ENCODE measurements at places on chromosomes 5 and 9.
A peak's percentile ranks its signal among the peaks of the same experiment; 100 is the strongest.

GRCh38 chr5:81225463-81225862 is 7.7 kb upstream of the CKMT2 start:
- H3K27ac ChIP-seq = no peak overlapping the region
- no peaks in the 10 kb centered on the region for H3K27me3 ChIP-seq
- no peaks in the 10 kb centered on the region for H3K36me3 ChIP-seq

GRCh38 chr5:44807269-44807668 is 1.5 kb upstream of the MRPS30 start:
- no peak overlapping the region for H3K27ac ChIP-seq
- peaks cover 2% of the 10 kb centered on the region for H3K27me3 ChIP-seq
- H3K4me1 ChIP-seq = peaks cover 24% of the 10 kb centered on the region
- DNase-seq = no peak
- H3K4me3 ChIP-seq = no peak overlapping the region
- H3K36me3 ChIP-seq = peaks cover 16% of the 10 kb centered on the region

- no peaks in the 10 kb centered on the region for H3K27me3 ChIP-seq
- H3K36me3 ChIP-seq = no peaks in the 10 kb centered on the region
- H3K27ac ChIP-seq = no peak overlapping the region
- no peaks in the 10 kb centered on the region for H3K4me1 ChIP-seq
- no peak overlapping the region for H3K4me3 ChIP-seq
- no peak for DNase-seq
Measured at GRCh38 chr5:29897916-29898315, 1295.6 kb upstream of the CDH6 start.

DNA sequence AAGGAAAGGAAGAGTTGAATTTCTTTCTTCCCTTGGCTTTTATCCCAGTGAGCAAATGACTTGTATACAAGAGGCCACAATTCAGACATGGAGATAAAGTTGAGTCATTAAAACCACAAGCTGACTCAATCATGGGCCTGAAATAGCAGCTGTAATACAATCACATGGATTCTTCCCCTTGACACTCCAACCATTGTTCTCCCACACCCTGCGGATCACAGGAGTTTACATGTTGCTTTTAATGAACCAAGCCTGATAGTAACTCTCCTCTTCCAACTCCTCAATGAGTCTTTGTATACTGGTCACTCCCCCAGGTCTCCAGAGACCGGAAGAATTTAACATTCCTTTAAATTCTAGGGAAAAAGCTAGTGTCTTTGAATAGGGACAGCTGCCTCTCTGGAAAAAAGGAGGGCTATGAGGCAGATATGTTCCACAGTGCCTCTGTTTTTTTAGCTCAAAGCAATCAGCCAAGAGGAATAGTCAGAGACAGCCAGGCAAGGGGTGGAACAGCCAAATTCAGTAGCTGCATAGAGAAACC is 32.4 kb downstream of the PCDHGC5 start:
- H3K4me3 ChIP-seq = peak overlapping the region; percentile 64
- no peaks in the 10 kb centered on the region for H3K27me3 ChIP-seq
- H3K27ac ChIP-seq = peak overlapping the region; percentile 96
- H3K36me3 ChIP-seq = peaks cover 48% of the 10 kb centered on the region

DNA sequence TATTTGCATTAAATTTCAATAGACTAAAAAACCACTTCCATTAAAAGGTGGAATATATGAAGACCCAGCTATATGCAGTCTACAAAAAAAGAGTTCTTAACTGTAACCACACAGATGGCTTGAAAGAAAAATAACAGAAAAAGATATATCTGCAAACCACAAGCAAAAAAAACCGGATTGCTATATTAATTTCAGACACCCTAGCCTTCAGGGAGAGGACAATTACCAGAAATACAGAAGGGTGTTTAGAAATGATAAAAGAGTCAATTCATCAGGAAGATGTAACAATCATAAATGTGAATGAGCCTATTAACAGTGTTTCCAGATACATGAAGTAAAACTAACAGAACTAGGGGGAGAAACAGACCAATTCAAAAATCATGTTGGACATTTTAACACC is 56.9 kb upstream of the SMIM23 start:
- no peaks in the 10 kb centered on the region for H3K36me3 ChIP-seq
- H3K4me3 ChIP-seq = no peak overlapping the region
- peaks cover 5% of the 10 kb centered on the region for H3K27me3 ChIP-seq
- H3K27ac ChIP-seq = no peak overlapping the region
- no peak for DNase-seq
- H3K4me1 ChIP-seq = no peaks in the 10 kb centered on the region

GRCh38 chr9:128643519-128644300 is 12.9 kb downstream of the DYNC2I2 start:
- H3K4me3 ChIP-seq = no peak overlapping the region
- H3K36me3 ChIP-seq = no peaks in the 10 kb centered on the region
- H3K27ac ChIP-seq = no peak overlapping the region
- peaks cover 12% of the 10 kb centered on the region for H3K4me1 ChIP-seq
- no peaks in the 10 kb centered on the region for H3K27me3 ChIP-seq
- no peak for DNase-seq

GRCh38 chr9:75826314-75826713 is 64.2 kb upstream of the PCSK5 start:
- DNase-seq = no peak
- H3K27me3 ChIP-seq = no peaks in the 10 kb centered on the region
- H3K4me1 ChIP-seq = no peaks in the 10 kb centered on the region
- no peak overlapping the region for H3K27ac ChIP-seq
- H3K36me3 ChIP-seq = no peaks in the 10 kb centered on the region

DNA sequence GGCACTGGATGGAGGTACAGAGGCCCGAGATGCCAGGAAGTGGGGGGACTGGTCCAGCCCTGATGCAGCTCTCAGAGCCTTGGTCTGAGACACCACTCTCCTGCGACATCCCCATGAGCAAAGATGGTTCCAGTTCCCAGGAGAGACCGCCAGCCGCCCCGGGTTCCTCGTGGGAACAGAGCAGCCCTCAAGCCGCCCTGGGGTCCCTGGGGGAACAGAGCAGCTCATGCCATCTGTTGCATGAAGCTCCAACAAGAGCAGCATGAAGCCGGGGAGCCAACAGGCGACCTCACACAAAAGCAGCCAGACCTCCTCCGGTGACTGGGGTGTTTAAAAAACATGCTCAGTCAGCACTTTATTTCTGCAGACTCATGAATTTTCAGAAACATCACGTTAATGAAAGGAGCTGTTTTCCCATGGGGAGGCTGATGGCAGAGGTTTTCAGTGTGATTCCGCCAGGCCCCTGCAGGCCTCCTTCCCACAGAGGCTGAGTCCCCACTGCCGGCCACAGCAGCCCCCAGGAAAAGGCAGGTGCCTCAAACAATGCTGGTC is 6.2 kb downstream of the SLC6A18 start:
- H3K36me3 ChIP-seq = peaks cover 10% of the 10 kb centered on the region
- DNase-seq = no peak
- H3K27me3 ChIP-seq = peaks cover 6% of the 10 kb centered on the region
- H3K27ac ChIP-seq = no peak overlapping the region

DNA sequence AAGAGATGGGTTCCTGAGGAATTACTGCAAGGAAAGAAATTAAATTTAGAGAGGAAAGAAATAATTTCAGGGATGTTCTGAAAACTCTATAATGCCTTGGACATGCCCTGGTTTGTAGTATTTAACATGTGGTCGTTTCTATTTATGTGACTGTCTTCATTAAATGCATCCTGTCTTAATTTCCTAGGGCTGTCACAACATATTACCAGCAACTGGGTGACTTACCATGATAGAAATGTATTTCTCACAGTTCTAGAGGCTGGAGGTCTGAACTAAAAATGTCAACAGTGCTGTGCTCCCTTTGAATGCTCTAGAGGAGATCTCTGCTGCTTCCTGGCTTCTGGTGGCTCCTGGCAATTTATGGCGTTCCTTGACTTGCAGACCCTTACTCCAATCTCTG is 287.7 kb downstream of the FBXL7 start:
- no peaks in the 10 kb centered on the region for H3K27me3 ChIP-seq
- H3K27ac ChIP-seq = no peak overlapping the region
- H3K4me3 ChIP-seq = no peak overlapping the region
- no peak for DNase-seq
- no peaks in the 10 kb centered on the region for H3K36me3 ChIP-seq

DNA sequence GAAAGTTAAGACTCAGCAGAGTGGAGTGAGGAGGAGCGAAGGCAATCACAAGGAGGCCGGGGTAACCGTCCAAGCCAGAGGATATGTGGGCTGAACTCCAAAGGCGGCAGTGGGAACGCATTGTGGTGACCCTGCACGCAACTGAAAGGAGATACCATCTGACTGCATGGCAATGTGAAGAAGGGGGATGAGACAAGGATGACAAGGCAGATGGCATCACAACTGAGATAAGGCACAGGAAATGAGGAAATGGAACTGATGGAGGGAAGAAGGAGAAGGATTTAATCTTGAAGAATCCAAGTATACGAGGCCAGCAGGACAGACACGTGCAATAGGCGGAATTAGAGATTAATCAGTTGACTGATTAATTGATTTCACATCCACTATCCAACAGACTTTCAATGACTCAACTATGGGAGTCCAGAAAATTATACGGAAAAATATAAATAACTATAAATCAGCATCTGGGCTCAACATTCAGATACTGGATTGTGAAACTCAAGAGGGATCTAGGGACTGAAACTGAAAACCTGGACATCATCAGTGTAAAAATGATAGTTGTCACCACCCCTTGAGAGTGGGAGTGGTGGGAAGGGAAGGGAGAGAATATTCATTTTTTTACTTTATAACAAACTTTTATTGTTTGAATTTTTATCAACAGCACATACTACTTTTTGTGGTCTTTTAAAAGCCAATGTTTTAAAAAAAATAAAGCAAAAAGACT is 86.1 kb downstream of the ARL15 start:
- no peaks in the 10 kb centered on the region for H3K36me3 ChIP-seq
- peaks cover 14% of the 10 kb centered on the region for H3K4me1 ChIP-seq
- no peaks in the 10 kb centered on the region for H3K27me3 ChIP-seq
- DNase-seq = no peak
- no peak overlapping the region for H3K4me3 ChIP-seq

Measured in HFFc6 (cell line).